ENCODE measurements at places on chromosomes 3 and 15. TPM values are rescaled to one million over a fixed set of nuclear protein-coding genes. Genes with fewer than 3 reads are reported as not detected.

Gene AMT
- total RNA-seq, result 1.2 TPM

Gene SERPINI2
- total RNA-seq, result not detected

Gene DISP2
- total RNA-seq, result 0.26 TPM

Gene ECE2
- not detected for total RNA-seq

Gene ERICH6
- total RNA-seq, result 0.29 TPM

Gene CFAP91
- 0.39 TPM for total RNA-seq

Gene SNRK
- 59.1 TPM for total RNA-seq

Gene IQGAP1
- total RNA-seq, result 210 TPM

Gene ATP13A5
- total RNA-seq, result not detected

Gene NPTN
- 70.1 TPM for total RNA-seq

Data from mesenteric fat pad (tissue), 1 donor.